ENCODE measurements at places on chromosomes 6 and 20.

- no peak for DNase-seq
Measured at GRCh38 chr6:129646642-129647041, 63.3 kb downstream of the ARHGAP18 start.

GRCh38 chr6:143880412-143880811, 16.1 kb downstream of the ZC2HC1B start:
- DNase-seq, result no peak

- DNase-seq, result no peak
Measured at GRCh38 chr6:4066029-4066755, 12.7 kb downstream of the FAM217A start.

DNA sequence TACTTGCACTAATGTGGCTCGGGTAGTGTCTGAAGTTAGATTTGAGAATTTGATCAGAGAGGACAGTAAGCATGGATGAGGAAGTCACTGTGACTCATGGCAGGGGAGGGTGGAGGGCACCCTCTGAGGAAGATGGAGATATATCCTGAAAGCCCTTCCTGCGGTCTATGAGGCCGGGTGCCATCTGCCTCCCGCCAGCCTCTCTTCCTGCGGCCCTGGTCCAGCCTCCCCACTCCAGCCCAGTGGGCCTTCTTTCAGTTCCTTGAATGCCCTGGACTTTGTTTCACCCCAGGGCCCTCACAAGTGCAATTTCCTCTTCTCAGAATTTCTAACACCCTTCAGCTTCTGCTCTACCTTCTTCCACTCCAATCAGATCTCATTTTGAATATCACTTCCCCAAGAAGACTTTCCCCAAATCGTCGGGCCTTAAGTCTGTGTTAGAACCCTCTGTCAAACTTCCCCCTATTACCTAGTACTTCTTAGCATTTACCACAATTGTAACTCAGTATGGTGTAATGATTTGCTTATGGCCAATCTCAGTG, 20.2 kb upstream of the TNFAIP3 start:
- no peak for DNase-seq

DNA sequence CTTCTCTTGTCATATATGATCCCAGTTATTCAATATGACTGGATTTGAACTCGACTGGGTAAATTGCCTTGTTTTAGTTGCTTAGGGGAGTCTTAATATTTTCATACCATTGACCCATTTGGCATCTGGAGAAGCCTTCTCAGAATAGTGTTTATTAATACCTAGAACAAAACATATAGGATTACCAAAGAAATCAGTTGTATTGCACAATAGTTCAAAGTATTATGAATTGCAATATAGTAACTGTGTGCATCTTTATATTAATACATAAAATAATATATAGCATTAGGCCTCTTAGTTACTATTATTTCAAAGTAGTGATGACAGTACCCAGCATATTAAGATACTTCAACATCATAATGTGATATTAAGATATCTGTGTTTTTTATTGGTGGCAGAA, 177.8 kb downstream of the PLCB4 start:
- DNase-seq, result no peak

- DNase-seq, result no peak
Measured at GRCh38 chr6:36829919-36830544, 9.2 kb downstream of the CPNE5 start.

DNA sequence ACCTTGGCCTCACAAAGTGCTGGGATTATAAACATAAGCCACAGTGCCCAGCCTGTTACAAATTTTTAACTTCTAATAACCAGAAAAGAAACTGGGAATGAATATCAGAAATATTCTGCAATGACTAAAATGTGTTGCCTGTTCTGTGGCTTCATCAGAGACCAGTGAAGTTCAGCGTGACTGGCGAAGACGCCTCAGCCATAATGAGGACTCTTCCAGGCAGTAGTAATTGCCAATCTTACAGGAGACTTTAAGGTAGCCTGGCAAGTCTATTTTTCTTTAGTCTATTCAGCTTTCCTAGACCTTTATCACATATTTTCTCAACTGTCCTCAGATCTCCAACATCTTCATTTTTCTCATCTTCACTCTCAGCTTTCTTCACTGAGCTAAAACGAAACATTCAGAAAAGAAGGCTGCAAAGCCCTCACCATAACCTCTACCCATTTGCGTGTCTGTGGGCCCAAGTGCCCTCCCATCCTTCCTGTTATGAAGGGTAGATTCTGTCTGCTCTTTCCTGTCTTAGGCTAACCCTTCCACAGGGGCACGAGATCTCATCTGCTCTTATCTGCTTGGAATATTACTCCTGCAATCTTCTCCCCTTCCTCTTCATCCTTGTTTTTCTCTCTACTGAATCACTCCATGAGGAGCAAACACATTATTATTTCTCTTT, 42.0 kb upstream of the OLIG3 start:
- no peak for DNase-seq

DNA sequence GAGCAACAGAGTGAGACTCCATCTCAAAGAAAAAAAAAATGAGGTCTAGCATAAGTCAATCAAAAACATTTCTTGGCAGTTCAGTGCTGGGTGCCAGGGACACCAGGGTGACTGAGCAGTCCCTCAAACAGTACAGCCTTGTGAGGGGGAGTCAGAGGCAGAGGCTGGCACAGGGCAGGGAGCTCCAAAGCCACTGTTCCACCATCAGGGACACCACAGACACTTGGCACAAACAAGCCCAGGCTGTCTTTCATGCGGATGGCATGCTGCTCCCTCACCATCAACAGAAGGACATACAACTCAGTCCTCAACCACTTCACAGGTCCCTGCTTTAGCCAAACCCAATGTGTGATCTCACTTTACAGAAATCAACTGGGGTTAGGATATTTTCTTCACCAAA, 36.0 kb upstream of the GRM4 start:
- no peak for DNase-seq

- DNase-seq, result no peak
Measured at GRCh38 chr20:36866681-36867495, 9.1 kb upstream of the TLDC2 start.

- DNase-seq, result no peak
Measured at GRCh38 chr6:75893058-75893775, 144.2 kb downstream of the MYO6 start.

GRCh38 chr20:40457404-40457803, 231.6 kb downstream of the MAFB start:
- DNase-seq, result no peak

- DNase-seq, result no peak
Measured at GRCh38 chr20:9270831-9271230, 201.9 kb downstream of the PLCB4 start.

DNA sequence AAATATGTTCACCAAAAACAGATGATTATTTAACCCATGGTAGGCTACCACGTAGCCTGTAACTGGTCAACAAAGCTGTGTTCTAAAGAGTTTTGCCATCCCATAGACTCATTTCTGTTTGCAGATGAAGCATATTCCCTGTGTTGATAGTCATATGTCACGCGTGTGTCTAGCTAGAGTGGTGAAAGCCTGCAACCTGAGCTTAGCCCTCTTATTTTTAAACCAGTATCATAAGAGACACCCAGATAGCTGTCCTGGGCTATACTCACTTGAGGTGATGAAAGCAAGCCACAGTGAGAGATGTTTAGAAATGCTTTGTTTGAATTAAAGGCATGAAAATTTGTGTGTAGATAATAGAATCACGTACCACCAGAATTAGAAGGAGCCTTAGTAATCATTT, 307.8 kb downstream of the ZFAND3 start:
- DNase-seq, result no peak

DNA sequence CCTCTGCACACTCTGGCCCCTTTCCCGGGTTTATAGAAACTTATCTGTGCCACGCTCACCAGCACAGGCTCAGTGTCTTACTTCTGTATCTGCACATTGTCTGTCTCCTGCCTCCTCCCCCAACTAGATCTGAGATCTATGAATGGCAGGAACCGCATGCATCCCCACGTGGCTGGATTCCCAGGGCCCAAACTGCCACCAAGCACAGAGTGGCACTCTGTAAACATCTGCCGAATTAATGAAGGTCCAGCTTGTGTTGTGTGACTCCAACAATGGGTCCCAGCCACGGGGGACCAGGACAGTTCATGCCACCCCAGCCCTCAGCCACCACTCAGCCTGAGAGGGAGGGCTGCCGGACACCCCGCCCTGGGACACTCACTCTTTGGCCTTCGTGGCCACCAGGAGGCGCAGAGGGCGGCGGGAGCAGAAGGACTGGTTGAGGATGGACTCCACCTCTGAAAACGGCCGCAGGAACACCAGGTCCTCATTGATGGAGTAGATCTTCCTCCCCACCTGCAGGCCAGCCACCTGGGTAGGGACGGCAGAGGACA, 171.1 kb downstream of the PREX1 start:
- DNase-seq, result no peak

- no peak for DNase-seq
Measured at GRCh38 chr6:101994521-101994920, 601.0 kb downstream of the GRIK2 start.

DNA sequence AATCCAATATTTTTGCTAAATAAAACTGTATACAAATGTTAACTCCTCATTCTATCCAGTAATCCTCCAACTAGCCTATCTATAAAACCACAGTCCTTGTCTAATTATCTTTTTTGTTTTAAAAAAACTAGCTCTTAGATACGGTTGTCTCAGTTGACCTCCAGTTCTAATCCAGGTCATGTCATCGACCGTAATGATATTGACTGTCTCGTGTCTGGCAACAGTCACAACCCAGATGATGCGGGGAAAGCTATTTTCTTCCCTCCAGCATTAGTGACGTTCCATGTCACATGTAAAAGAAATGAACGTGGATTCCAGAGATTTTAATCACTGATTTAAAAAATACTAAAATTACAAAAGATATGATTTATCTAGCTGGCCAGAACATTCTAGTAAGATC, 35.5 kb downstream of the HEBP2 start:
- DNase-seq, result no peak

GRCh38 chr6:166779381-166779780, 152.3 kb upstream of the RPS6KA2 start:
- no peak for DNase-seq

DNA sequence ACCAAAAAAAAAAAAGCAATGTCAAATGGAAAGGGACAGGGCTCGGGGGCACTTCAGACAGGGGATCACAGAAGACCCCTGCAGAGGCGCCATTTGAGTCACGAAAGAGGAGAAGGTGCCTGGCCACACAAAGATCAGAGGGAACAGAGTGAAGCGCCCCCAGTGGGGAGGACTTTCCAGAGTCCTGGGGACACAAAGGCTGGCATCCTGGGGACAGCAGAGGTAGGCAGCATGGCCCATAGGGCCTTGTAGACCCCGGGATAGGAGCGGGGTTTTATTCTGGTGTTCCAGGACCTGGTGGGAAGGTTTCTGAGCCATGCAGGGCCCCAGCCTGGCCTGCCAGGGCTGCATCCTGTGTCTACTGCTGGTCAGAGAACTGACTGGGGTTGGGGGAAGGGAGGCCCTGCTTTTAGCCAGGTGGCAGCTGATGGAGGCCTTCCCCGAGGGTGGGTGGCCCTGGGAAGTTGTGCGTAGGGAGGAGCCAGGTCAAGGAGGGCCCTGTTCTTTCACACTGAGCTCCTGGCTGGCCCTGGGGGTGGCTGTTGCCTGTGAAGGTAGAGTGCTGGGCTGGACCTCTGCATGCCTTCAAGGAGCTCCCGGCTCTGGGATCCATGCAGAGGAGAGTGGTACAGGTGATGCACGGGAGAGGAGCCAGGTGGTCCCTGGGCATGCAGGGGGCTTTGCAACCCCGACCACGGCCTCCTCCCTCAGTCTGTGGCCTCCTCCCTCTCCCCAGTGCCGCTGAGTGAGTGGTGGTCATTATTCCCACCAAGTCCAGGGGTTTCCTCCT, 117.9 kb downstream of the CDH4 start:
- DNase-seq, result no peak

- DNase-seq, result no peak
Measured at GRCh38 chr20:11992426-11992825, 74.7 kb downstream of the BTBD3 start.

GRCh38 chr6:85569323-85569722, 24.3 kb downstream of the SNX14 start:
- DNase-seq, result no peak

DNA sequence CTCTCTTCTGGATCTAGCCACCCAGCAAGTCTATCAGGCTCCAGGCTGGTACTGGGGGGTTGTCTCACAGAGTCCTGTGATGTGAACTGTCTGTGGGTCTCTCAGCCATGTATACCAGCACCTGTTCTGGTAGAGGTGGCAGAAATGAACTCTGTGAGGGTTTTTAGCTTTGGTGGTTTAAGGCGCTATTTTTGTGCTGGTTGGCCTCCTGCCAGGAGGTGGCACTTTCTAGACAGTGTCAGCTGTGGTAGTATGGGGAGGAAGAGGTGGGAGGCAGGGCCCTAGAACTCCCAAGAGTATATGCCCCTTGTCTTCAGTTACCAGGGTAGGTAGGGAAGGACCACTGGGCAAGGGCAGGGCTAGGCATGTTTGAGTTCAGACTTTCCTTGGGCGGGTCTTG, 75.8 kb downstream of the SNAP91 start:
- DNase-seq, result no peak

- no peak for DNase-seq
Measured at GRCh38 chr20:19565736-19566135, 192.3 kb upstream of the RIN2 start.

GRCh38 chr6:156602066-156602385, 175.2 kb upstream of the ARID1B start:
- DNase-seq, result no peak

GRCh38 chr20:7601431-7601830, 338.8 kb downstream of the HAO1 start:
- no peak for DNase-seq

- DNase-seq, result no peak
Measured at GRCh38 chr6:14912226-14912625, 333.6 kb upstream of the JARID2 start.

DNA sequence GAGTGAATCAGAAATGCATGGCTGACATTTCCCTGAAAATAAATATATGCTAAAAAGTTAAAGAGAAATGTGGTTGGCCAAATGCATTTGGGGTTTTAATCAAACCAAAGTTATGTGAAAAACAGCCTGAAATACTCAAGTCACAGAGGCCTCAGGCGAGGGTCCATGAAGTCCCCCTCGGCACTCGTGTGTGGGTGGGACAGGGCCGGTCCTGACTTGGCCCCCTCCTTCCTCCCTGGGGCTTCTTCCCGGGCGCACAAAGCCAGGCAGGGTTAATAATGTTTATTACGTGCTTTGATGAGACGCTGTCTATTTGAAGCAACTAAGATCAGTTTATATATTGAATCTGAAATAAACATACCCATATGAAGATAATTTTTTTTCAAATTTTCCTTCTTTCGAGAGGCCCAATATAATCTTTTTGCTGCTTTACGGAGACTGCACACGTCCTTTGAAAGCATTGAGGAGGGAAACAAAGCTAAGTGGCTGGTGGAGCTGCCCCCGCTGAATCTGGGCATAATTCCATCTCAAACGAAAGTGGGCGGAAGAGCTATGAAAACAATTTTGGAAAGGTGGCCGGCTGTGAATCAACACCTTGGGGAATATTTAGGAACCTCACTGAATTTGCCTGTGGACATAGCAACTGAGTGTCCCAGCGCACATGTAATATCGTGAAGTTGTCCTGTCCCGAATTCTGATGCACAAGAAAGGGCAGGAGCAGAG, 55.8 kb upstream of the SMOC2 start:
- DNase-seq, result no peak

DNA sequence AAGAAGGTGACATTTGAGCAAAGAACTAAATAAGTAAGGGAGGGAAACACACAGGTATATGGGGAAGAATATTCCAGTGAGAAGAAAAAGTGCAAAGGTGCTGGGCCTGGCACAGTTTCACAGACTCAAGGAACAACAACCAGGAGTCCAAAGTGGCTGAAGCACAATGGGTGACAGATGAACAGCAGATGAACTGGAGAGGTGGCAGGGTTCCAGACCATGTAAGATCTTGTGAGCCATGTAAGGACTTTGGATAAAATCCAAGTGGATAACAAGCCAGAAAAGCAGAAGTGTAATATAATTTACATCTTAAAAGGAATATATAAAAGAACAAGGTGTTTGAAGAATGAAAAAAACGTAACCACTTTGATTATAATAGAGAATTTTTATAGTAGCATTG, 87.9 kb downstream of the MMS22L start:
- no peak for DNase-seq
